Parietal lobe (tissue), 2 donors: ENCODE measurements at places on chromosomes 5 and 9. TPM values are rescaled to one million over a fixed set of nuclear protein-coding genes. Genes with fewer than 3 reads are reported as not detected.

The PRRX2 gene
- total RNA-seq: not detected

The ZFP37 gene
- total RNA-seq: 30.7 TPM

The C9orf152 gene
- not detected for total RNA-seq

The TRIM36 gene
- total RNA-seq: 120 TPM

The PTGDS gene
- 11.9 TPM for total RNA-seq

The PCDHGA2 gene
- total RNA-seq: 11.9 TPM

The NHP2 gene
- total RNA-seq: 96.4 TPM

The TMEM38B gene
- total RNA-seq: 17.5 TPM

The SPATA9 gene
- 1.9 TPM for total RNA-seq

The OBP2B gene
- total RNA-seq: not detected

The SPDL1 gene
- 25.7 TPM for total RNA-seq

The CATSPER3 gene
- not detected for total RNA-seq

The KCNN2 gene
- total RNA-seq: 19.1 TPM

The ZNF454 gene
- total RNA-seq: 25.4 TPM
